ENCODE measurements at places on chromosomes 7 and 10.

DNA sequence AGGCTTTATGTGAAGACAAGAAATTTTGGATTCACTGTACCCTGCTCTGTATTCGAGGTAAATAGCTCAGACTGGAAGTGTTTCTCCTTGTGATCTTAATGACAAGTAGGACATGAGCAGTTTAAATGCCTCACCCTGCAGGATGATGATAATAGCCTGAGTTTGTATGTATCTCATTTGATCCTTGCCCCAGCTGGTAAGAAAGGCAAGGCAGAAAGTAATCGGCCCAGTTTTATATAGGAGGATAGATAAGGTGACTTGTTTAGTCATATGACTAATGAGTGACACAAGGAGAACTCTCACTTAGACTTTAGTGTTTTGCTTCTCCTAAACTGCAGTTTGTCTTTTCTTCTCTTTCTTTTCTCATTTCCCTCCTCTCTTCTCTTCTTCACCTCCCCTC, 372.6 kb downstream of the PHF14 start:
- DNase-seq: no peak

GRCh38 chr10:43671659-43672531, 23.2 kb upstream of the ZNF32 start:
- peak; percentile 53 for DNase-seq

DNA sequence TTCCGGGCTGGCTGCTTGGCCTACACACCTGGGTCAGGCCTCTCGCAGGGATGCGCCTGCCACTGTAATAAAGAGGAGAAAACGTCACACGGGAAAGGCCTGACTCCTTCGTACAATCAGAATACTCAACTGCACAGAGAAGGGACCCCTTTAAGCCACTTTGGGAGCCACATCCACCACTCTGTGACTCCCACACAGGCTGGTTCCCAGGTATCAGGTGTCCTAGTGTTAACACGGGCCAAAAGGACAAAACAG, 5.8 kb upstream of the ZNF736 start:
- peak; percentile 20 for DNase-seq

DNA sequence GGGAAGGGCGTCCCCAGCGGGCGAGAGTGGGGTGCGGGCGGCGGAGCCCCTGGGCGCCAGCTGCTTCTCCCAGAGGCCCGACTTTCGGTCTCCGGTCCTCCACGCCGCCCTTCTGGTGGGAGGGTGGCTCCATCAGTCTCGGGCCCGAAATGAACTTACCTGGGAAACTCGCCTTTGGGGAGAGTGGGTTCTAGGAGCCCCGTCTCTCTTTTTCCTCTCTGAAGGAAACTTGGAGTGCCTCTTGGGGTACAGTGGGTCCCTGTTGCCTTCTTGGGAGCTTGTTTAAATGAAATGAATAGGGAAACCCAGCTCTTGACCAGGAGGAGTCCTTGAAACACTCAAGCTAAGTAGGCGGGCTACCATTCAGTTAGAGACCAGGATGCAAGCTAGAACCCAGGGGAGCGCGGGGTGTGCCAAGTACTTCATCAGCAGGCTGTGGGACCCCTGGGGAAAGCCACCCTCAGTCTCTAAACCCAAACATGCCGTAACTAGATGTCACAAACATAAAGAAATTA, 1.3 kb downstream of the SLC26A4 start:
- DNase-seq: no peak

- no peak for DNase-seq
These were observed 12.4 kb downstream of the GDF2 start for GRCh38 chr10:47334466-47335295.

Measured in activated CD8-positive, alpha-beta T cell treated with anti-CD3 and anti-CD28 coated beads for 36 hours (primary cell).